ENCODE measurements at places on chromosomes 11 and 22. TPM values are rescaled to one million over a fixed set of nuclear protein-coding genes. Genes with fewer than 3 reads are reported as not detected.

Gene SMC1B
- total RNA-seq, result not detected

Gene ADM2
- total RNA-seq, result 13.8 TPM

Gene KCNQ1
- not detected for total RNA-seq

Gene OR5AK2
- not detected for total RNA-seq

Gene MPST
- total RNA-seq, result 203 TPM

Gene ACR
- total RNA-seq, result not detected

Gene OR51I1
- not detected for total RNA-seq

Gene OR4C5
- total RNA-seq, result not detected

Gene ST14
- total RNA-seq, result 85.2 TPM

Measured in hair follicular keratinocyte (primary cell).